ENCODE measurements at places on chromosomes 16 and 17. TPM values are rescaled to one million over a fixed set of nuclear protein-coding genes. Genes with fewer than 3 reads are reported as not detected.

GRCh38 chr17:19017401-19017800, 12.8 kb upstream of the FAM83G start:
- no peak for DNase-seq

DNA sequence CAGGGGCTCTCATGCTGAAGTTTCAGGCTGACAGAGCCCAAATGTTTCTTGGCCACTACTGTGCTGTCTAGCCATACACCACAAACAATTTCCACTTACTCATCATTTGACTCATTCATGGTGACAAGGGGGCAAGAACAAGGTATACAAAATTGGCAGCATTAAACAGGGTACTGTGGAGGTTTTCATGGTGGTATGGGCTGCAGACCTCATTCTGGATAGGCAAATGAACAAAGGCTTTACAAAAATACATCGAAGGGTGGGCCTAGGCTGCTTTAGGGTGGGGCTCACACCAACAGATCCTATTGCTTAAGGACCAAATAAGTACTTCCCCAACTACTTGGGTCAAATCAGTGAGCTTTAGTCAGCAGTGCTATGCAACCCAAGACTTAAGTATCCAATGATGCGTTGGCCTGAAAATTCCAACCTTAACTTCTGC, 53.0 kb downstream of the N4BP1 start:
- no peak for DNase-seq

DNA sequence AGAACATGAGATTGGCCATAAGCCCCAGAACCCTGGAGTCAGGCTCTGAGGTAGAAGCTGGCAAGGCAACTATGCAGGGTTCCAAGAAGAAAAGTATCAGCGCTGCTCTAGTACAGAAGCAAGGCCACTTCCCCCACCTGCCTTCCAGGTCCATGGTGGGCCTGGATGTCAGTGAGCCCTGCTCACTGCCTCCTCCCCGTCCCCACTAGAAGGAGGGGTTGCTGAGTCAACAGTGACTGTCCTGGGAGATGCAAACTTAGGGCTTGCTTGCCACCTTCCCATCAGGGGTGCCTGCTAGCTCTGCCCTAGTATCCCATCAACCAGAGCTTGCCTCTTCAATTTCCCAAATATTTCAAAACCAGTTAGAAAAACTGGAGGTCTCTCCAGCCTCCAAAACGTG, 29.6 kb upstream of the SREBF1 start:
- DNase-seq = no peak

DNA sequence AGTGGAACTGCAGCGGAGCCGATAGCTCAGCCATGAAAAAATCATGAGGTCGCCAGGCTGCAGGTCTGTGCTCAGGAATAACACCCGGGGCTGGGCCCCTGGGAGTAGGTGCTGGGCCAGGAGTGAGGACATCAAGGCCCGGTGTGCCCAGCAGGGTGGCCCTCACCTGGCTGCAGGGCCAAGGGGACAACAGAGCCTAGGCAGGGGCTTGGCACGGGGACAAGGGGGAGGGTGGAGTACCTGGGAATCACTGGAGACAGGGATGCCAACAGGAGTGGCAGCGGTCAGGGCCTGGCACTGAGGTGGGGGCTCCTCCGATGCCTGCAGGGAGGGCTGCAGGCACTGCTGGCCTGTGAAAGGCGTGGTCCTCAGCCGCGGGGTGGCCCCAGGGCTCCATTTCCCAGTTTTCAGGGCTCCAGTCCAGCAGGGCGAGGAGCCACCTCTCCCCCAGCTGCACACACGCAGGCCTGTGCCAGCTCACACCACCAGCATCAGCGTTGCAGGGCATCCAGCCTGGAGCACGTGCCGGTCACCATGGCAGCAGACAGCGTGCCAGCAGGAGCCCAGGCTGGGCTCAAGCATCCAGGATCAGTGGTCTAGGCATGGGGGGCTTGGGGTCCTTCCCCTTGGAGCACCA, 4.7 kb upstream of the FSCN2 start:
- DNase-seq = no peak

DNA sequence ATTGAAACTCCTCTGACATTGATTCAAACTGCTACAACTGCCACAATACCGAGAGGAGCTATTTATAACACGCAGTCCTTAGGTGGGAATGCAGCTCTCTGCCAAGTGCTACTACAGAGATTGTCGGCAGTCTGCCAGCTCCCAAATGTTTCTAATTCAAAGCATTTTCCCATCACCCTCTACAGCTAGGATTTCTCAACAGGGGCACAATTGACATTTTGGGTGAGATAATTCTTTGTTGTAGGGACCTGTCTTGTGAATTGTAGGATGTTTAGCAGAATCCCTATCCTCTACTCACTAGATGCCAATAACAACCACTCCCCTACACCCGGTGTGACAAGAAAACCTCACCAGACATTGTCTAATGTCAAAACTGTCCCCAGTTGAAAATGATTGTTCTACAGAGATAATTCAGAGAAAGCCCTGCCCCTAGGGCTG, 7.8 kb upstream of the N4BP1 start:
- DNase-seq = no peak

- DNase-seq = no peak
These were observed 819 bp downstream of the NLK start for GRCh38 chr17:28043296-28043695.

DNA sequence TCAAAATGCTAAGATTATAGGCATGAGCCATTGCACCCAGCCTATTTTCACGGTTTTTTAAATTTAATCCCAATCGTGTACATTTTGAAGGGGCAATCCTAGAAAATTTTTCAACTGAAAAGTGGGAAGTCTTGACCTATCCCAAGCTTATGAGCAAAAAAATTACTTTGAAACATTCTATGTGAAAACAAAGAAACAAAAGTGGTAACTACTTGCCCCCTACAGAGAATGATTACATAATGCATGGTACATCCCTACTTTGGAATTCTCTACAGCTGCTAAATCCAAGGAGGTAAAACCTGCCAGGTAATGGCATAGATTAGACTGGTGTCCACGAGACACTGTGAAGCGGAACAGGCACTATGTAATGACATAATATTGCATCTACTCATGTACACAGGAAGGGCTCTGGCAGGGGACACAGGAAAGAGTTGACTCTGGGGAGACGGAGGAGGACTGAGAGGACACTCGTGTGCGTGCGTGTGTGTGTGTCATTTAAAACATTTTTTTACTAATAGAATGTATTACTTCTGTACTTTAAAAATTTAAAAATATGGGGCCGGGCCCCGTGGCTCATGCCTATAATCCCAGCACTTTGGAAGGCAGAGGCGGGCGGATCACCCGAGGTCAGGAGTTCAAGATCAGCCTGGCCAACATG, 15.7 kb downstream of the ASGR2 start:
- DNase-seq = no peak

GRCh38 chr16:2895813-2896212, 12.8 kb downstream of the FLYWCH2 start:
- DNase-seq = peak; percentile 52

Gene SLC16A13
- 3.7 TPM for total RNA-seq

Gene HYDIN
- 3.8 TPM for total RNA-seq

Measured in Caki2 (cell line).